ENCODE measurements at places on chromosomes 1 and 21. TPM values are rescaled to one million over a fixed set of nuclear protein-coding genes. Genes with fewer than 3 reads are reported as not detected.

PLA2G2A gene
- total RNA-seq, result not detected

DNA sequence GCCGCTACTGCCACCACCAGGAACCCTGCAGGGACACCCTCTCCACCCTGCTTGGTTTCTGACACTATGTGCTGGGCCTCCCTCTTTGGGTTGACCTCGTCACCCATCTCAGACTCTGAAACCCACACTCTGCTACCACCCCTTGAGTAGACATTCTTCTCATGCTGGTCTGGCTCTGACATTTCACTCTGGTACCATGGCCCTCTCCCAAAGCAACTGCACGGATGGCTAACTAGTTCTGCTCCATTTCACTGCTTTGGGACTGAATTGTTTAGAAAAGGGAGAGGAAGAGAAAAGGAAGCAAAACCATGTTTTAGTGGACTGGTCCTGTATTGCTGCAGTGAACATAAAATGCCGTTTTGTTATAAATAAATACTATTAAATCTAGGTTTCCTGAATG lies 137.8 kb downstream of the KCNK2 start:
- DNase-seq, result no peak

GIPC2 gene
- 0.14 TPM for total RNA-seq

IFI44L gene
- 38.5 TPM for total RNA-seq

GRCh38 chr1:42941640-42942330 lies 16.9 kb downstream of the SLC2A1 start:
- no peak for DNase-seq

SAMD11 gene
- total RNA-seq, result not detected

CD84 gene
- total RNA-seq, result 13.5 TPM

RYR2 gene
- not detected for total RNA-seq

DNA sequence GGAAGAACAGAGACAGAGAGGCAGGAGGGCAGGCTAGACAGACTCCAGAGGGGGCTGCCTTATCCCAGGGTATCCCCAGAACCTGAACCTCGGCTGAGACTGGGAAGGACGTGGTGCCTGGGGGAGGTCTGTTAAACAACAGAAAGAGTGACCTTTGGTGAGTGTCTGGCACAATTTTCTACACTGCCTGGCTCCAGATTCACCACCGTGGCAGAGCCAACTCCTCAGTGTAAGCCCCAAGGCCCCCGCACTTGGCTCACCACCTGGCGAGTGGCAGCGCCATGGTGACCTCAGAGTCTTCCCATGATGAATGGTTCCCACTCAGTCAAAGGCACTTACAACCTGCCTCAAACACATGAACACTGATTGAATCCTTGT lies 6.5 kb downstream of the RD3 start:
- DNase-seq, result no peak
